Umbilical cord (tissue), 2 donors: ENCODE measurements at places on chromosomes 7 and 10. TPM values are rescaled to one million over a fixed set of nuclear protein-coding genes. Genes with fewer than 3 reads are reported as not detected.

DNA sequence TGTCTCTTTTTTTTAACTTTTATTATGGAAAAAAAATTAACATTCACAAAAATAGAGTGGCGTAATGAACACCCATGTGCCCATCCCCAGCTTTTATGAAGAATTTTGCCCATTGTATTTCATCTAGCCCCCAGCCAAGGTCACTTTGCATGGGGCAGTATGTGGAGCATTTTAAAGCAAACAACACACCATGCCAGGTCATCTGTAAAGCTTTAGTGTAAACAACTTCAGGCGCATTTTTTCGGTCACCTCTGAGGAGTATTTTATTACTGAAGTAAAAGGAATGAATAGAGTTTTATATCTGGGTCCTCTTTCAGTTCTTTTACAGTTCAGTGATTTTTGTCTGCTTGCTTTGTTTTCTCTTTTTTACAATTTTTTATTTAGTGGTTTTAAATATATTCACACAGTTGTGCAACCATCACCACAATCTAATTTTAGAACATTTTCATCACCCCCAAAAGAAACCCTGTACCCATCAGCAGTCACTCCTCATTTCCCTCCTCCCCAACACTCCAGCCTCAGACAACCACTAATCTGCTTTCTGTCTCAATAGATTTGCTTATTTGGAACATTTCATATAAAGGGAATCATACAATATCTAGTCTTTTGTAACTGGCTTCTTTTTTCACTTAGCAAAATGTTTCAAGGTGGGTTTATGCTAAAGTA, 87.9 kb downstream of the SLC37A3 start:
- DNase-seq = no peak

DNA sequence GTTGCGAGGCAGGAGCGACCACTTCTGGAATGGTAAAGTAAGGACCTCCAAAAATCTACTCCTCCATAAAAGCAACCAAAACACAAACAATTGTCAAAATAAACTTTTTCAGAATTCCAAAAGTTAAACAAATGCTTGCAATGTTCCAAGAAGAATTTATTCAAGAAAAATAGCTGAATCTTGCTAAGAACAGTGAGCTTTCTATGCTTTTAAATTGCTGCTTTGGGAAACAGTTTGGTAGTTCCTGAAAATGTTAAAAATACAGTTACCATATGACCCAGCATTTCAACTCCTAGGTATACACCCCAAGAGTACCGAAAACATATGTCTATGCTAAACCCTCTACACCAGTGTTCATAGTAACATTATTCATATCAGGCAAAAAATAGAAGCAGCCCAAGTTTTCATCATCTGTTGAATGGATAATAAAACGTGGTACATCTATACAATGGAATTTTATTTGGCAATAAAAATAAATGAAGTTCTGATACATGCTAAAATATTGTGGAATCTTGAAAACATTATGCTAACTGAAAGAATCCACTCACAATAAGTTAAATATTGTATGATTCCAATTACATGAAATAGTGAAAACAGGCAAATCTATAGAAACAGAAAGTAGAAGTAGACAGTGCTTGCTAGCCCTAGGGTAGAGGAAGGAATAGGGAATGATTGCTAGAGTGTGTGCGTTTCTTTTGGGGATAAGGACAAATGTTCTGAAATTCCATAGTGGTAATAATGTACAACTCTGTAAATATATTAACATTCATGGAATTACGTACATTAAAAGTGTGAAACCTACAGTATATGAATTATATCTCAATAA, 57.0 kb downstream of the LRRN3 start:
- DNase-seq = no peak

PCBD1 gene
- 25.5 TPM for total RNA-seq

CYP26C1 gene
- total RNA-seq = 0.24 TPM

- DNase-seq = no peak
Measured at GRCh38 chr7:100476903-100477870, 1.8 kb downstream of the TSC22D4 start.

DNA sequence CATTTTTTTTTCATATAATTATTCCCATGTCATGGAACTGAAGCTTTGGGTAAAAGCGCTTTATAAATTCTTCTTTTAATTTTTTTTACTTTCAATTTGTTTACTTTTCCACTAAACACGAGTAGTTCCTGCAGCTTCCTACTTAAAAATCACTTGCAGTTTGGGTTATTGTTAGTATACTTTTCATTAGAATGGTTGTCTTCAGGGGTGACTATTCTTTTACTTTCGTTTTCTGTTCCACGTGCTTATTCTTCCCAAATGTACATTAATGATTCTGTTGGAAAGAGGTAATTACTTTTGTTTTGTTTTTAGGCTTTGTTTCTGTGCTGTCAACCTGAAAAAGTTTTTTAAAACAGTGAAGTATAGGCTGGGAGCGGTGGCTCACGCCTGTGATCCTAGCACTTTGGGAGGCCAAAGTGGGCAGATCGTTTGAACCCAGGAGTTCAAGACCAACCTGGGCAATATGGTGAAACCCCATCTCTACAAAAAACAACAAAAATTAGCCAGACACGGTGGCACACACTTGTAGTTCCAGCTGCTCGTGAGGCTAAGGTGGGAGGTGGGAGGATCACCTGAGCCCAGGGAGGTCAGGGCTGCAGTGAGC, 5.2 kb upstream of the CFAP69 start:
- DNase-seq = no peak

DNA sequence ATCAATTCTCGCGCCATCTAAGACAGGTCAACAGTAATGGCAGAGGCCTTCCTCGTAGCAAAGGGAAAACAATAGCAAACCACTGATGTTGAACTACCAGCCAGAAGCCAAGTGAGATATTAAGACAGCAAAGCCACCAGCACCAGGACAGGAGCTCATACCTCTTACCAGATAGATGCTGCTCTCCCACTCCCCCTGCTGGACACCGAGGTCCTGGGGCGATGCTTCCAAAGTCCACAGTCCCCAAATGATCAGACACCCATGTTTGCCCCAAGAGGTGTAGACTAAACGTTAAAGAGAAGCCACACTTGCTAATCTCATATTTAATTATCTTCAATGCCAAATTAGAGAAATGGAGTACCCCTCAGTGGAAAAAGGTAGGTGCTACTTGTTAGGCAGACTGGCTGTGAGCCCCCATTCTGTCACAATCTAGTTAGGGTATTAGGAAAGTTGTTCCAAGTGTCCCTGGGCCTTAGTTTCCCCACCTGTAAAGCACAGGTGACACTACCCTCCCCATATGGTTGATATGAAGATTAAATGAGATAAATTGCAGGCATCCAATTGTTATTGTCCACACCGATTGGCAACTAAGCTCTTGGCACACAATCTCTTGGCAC, 39.9 kb downstream of the TOMM7 start:
- peak; percentile 5 for DNase-seq

GLCCI1 gene
- total RNA-seq = 12.3 TPM

GRCh38 chr10:77580482-77580881, 57.1 kb downstream of the KCNMA1 start:
- no peak for DNase-seq

DNA sequence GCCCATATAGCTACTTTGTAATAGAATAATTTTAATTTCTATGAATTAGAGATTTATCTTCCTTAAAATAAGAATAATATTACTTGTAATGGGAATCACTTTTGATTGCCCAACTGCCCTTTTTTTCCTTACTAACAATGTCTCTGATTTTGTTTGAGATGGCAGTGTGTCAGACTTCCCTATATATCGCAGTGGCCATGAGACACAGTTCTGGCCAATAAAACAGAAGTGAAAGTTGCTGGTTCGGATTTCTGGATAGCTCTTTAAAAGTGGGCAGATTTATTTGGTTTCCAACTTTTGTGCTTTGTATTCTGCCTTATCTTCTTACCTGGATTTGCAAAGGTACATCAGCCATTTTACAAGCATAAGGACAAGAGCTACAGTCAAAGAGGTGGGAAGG, 170.2 kb downstream of the PPP1R17 start:
- DNase-seq = peak; percentile 12

GRCh38 chr7:121140790-121141189, 152.3 kb downstream of the CPED1 start:
- no peak for DNase-seq

DNA sequence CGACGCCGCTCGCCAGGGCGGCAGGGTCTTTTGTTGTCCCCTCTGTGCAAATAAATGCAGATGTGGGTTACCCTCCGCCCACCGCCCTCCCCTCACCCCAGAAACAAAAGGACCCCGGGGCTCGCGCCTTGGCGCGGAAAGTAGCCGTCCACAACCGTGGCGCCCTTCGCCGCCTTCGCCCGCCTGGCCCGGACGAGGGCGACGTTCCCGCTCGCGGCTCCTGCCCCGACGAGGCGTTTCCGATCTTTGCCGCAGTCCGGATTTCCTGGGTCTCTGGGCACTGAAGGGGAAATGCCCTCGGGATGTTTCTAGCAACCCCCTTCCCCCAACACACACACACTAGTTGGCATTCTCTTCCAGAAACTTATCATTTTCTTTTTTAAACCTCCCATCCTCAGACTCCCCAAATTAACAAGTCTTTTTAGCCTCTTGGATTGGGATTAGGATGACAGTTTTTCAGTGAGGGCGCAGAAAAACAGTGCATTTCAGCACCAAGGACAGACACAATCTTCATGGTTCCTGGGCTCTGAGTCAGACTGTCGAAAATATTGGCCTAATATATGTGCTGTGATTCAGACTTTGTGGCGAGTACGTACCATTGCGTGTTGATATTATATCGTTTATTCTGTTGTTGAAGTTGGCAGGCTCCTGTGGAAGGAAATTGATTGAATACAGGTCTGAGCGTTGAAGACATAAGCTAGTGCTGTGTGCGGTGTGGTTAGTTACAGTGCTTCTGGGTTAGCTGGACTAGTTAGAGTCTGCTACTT, 771 bp downstream of the PHYHIPL start:
- DNase-seq = peak; percentile 62

OR2A1 gene
- total RNA-seq = 6.3 TPM

AKR1C8 gene
- total RNA-seq = 2.9 TPM

GOT1 gene
- 2.6 TPM for total RNA-seq

- no peak for DNase-seq
Measured at GRCh38 chr7:57399972-57400371, 50.0 kb upstream of the ZNF716 start.

PITX3 gene
- total RNA-seq = not detected

GRCh38 chr10:120424198-120424464, 32.9 kb upstream of the PLPP4 start:
- DNase-seq = no peak

AFAP1L2 gene
- 23.1 TPM for total RNA-seq

- DNase-seq = no peak
Measured at GRCh38 chr7:117960351-117960750, 87.1 kb upstream of the CTTNBP2 start.
